Myocyte (in vitro differentiated cells): ENCODE measurements at places on chromosomes 1 and 21.

GRCh38 chr1:25732821-25733220 lies 67.2 kb upstream of the SELENON start:
- DNase-seq, result no peak

- no peak for DNase-seq
These were observed 65.2 kb upstream of the FAM163A start for GRCh38 chr1:179677882-179678281.

- DNase-seq, result no peak
These were observed 2.8 kb downstream of the PLA2G5 start for GRCh38 chr1:20072771-20073170.

DNA sequence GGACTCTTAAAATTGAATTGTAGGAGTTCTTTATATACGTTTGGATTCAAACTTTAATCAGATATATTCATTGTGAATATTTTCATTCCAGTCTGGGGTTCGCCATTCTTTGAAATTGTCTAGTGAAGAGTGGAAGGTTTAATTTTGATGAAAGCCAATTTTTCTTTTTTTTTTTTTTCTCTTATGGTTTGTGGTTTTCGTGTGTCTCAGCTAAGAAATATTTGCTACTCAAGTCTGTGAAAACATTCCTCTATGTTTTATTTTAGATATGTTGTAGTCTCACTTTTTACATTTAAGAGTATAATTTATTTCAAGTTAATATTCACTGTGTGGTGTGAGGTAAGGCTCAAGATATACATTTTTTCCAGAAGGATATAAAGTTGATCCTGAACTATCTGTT lies 220.5 kb downstream of the KCNT2 start:
- peak; percentile 32 for DNase-seq

DNA sequence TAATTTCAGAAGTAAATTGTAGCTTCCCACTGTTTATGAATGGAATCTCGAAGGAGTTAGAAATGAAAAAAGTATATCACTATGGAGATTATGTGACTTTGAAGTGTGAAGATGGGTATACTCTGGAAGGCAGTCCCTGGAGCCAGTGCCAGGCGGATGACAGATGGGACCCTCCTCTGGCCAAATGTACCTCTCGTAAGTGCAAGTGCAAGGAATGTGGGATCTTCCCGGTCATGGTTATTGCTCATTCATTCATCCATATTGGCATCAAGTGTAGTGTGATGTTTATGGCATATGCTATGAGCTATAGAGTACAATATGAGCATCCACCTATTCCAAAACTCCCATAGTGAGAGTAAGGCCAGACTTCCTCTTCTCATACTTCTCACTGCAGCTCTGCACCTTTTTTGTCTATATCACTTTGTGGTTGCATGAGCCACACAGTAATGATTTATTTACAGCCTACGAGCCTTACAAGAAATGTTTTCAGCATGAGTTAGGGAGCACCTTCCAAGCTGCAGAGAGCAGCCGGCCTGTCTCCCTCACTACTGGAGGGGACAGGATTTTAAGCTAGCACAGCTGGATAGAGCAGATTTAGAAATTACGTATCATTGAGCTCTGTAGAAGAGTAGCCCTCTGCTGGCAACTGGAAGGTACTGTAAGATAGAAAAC lies 24.9 kb upstream of the CR1L start:
- DNase-seq, result peak; percentile 69

- DNase-seq, result no peak
These were observed 58.0 kb downstream of the B3GALT5 start for GRCh38 chr21:39670701-39671100.

- peak; percentile 14 for DNase-seq
These were observed 15.3 kb upstream of the ZNF644 start for GRCh38 chr1:91036894-91037829.

DNA sequence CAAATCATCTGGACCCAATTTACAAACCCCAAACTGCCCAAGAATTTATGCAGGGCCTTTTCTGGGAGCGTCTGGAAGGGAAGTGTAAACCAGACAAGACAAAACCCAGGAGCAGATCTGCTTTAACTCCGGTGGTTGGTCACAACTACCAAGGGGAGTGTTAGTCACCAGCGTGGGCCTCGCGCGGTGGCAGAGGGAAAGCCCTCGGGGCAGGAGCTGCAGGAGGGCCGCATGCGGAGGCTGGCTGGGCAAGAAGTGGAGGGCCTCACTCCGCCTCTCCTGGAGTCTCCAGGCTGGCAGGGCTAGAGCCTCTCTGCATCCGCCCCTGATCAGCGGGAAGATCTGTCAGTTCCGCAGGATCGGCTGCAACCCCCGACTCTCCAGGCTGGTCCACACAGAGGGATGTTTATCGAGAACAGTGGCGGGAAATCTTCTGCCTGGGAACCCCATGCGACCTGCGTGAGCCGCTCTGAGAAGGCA lies 2.0 kb downstream of the COL24A1 start:
- no peak for DNase-seq

DNA sequence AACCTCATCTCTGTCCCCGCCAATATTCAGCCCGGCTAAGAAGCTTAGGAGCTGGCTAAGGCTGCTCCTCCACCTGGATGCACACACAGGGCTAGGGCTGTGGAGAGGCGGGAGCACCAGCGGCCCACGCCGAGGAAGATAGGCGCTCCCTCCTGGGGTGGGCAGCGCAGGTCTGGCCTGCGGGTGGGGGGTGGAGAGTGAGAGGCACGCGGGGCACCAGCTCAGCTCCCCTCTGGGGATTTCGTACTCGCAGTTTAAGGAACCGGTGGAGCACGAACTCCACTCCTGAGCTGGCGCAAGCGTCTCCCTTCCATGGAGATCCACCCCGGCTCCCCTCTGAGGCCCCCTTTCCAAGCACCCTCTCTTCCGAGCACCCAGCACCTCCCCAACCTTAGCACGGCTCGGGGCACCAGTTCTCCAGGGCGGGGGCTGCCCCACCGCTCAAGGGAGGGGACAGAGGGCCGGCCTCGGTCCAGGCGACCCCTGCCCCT lies 433 bp upstream of the KAZN start:
- DNase-seq, result no peak

GRCh38 chr1:212238552-212238951 lies 46.7 kb upstream of the PPP2R5A start:
- DNase-seq, result peak; percentile 31
